ENCODE measurements at places on chromosomes 5 and 9.

DNA sequence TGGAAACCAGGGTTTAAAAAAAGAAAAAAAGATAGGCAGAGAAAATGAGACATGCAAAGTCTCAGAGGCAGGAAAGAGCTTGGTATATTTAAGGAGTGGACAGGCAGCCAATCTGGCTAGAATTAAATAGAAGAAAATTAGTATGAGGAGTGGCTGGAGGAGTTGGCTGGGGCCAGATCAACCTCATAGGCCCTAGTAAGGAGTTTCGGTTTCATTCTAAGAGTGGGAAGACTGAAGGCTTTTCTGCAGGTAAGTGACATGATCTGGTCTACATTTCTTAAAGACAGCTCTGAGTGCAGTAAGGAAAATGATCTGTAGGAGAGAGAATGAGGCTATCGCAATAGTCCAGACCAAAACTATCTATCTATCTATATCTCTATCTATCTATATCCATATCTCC is 27.5 kb downstream of the ADRB2 start:
- DNase-seq: no peak

GRCh38 chr5:76542887-76543690 is 80.1 kb downstream of the F2RL2 start:
- peak; percentile 39 for DNase-seq

GRCh38 chr5:60821488-60822284 is 22.4 kb downstream of the ELOVL7 start:
- no peak for DNase-seq

DNA sequence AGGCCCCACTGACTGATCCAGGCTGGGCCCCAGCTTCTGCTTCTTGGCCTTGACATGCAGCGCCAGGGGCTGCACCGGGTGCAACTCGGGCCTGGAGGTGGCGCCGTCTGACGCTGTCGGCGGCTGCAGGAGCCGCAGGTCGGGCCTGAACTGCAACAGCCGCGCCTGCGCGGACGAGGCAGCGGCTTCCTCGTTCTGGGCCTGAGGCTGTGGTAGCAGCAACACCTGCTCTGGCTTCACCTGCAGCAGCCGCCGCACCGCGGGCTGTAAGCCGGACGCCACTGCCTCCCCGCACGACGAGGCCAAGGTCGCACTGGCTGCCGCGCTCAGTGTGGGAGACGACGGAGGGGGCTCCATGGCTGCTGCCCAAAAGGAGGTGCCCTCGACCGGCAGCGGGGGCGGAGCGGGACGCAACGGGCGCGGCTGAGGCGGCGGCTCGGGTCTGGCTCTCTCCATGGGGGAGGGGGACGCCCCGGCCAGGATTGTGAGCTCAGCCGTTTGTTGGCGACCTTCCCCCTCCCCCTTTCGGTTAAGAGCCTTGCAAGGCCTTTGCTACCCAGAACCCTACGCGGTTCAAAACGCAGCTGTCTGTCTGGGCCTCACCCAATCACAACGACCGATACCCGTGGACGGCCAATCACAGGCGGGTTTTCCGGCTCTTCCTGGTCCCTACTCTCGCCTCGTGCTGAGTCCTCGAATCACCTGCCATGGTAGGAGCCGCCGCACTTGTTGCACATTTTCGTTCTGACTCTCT is 438 bp downstream of the SOX30 start:
- DNase-seq: peak; percentile 77

DNA sequence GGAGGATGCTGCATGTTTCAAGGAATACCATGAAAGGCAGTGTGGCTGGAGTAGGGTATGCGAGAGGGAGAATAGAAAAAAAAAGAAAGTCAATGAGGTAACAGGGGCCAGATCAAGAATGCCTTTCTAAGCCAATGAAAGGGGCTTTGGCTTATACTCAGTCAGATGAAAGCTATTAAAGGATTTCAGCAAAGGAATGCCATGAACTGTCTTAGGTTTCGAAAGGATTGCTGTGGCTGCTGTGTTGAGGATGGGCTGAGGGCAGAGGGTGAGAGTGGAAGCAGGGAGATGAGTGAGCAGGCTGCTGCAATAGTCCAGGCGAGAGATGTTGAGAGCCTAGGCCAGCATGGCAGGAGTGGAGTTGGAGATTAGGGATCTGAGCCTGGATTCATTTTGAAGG is 135.4 kb upstream of the CKMT2 start:
- no peak for DNase-seq

GRCh38 chr9:133144142-133144903 is 19.4 kb downstream of the GBGT1 start:
- DNase-seq: peak; percentile 88

DNA sequence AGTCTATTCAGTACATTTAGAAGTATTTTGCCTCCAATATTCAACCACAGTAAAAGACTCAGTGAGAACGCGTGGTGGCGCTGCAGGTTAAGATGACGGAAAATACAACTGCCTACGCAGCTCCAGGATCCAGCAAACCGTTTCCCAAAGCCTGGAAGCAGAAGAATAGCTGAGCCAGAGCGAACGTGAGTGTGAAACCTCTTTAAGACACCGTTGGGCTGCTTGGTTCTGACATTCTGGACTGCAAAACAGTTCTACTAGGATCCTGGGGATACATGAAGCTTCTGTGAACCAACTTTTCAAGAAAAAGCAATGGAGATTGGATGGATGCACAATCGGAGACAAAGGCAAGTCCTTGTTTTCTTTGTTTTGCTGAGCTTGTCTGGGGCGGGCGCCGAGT is at the start of gene PCDHB16:
Gene PCDHB16 (plus strand): TSS at position 140 of the 400 bp plus-strand sequence. CDS start 173 bp downstream, at position 313.
- DNase-seq: no peak

DNA sequence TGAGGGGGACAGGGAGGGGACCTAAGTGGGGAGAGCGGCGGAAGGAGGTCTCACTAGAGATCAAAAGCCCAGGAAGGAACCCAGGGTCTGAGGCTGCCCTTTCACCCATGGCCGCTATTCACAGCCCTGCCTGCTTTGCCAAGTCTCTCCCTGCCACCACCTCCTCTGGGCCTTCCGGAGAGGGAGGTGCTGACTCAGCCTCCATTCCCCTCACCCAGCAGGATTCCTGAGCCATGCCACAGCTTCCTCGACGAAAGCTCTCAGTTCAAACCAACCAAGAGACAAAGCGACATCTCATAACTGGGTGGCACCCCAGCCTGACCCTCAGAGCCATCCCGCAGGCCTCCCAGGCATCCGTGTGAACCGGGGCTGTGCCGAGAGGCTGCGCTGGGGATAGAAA is 36.7 kb downstream of the PAX5 start:
- DNase-seq: no peak

GRCh38 chr5:127561254-127561653 is 43.8 kb downstream of the PRRC1 start:
- no peak for DNase-seq

- DNase-seq: no peak
Observed at GRCh38 chr5:77390221-77390620, 101.9 kb downstream of the WDR41 start.

DNA sequence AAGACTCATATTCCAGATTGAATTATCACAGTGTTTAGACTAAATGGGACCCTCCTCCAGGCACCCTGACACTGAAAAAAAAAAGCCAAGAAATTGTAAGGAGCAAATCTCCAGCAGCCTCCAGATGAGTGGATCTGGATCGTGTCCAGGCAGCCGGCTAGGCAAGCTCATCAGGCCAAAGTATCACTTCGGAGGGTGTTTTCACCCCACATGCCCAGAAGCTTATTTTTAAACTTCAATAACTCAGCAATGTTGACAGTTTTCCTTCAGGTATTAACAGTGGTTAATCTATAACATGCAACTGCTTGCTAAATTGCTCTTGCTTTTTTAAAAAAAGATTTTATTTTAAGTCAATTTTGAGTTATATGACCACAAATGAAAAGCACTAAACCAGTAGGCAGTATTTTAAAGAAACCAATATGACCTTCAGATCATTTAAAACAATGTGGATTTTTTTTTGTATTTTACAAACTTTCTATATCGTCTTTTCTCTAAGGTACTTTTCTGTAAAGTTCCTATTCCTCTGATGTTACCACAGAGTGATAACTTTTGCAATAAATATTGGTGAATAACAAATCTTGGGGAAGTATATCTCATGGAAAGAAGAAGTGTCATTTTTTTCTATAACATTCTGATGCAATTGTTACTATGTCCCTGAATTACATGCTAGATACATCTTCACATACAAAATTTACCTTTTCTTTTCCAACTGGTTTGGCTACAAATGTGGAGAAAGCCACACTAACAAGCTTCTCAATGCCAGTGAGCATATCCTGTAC is 30.7 kb downstream of the ACOT12 start:
- DNase-seq: no peak

DNA sequence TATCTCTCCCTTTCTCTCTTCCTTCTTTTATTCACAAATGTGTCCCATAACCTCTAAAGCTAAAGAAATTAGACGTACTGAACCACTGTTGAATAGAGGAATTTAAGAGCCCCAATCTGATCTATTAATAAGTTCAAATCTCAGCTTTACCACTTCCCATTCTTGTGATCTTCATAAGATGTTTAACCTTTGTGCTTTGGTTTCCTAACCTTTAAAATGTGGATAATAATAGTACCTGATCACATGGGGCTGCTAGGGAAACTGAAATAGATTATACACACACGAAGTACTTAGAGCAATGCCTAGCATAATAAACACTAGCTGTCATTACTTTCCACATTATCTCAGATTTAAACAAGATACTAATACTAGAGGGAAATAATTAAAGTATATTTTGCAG is 324.3 kb upstream of the SEMA6A start:
- no peak for DNase-seq
